Stimulated activated CD8-positive, alpha-beta memory T cell treated with anti-CD3 and anti-CD28 coated beads, Interleukin-15, amount 100 ng/mL, for 4 hours (primary cell): ENCODE measurements at places on chromosomes 7 and 10.

GRCh38 chr10:48336978-48337599 is 30.6 kb downstream of the MAPK8 start:
- no peak for DNase-seq

- DNase-seq: no peak
These were observed 520 bp downstream of the MOSPD3 start for GRCh38 chr7:100612730-100613390.

- peak; percentile 29 for DNase-seq
These were observed at the start of gene CDCA7L for GRCh38 chr7:21945454-21946221. Gene CDCA7L, minus strand, starts transcription at chr7:21945899. Its CDS starts 95 bp downstream, at chr7:21945804.

DNA sequence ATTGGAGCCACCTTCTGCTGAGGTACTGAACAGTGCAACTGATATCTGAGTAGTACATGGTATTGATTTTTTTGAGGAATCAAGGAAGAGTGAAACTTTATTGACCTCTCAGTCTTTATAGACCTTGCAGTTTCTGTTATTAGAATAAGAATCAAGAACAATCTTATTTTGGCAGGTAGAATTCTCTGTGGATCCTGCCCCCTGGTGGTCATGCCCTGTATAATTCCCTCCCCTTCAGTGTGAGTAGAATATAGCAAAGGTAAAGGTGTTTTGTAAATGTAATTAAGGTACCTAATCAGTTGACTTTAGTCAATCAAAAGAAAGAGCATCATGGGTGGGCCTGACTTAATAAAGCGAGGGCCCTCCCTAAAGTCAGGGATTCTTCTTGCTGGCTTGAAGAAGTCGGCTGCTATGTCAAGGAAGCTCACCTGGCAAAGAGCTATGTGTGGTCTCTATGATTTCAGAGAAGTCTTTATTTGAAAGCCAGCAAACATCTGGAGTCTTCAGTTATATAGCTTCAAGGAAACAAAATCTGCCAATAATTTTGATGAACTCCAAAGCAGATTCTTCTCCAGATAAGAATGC is 142.8 kb downstream of the LSM5 start:
- DNase-seq: no peak

GRCh38 chr10:20957744-20958143 is 60.6 kb upstream of the NEBL start:
- no peak for DNase-seq

GRCh38 chr10:82981137-82981723 is 1106.2 kb downstream of the NRG3 start:
- no peak for DNase-seq

GRCh38 chr10:50613150-50613549 is 10.6 kb downstream of the SGMS1 start:
- no peak for DNase-seq

DNA sequence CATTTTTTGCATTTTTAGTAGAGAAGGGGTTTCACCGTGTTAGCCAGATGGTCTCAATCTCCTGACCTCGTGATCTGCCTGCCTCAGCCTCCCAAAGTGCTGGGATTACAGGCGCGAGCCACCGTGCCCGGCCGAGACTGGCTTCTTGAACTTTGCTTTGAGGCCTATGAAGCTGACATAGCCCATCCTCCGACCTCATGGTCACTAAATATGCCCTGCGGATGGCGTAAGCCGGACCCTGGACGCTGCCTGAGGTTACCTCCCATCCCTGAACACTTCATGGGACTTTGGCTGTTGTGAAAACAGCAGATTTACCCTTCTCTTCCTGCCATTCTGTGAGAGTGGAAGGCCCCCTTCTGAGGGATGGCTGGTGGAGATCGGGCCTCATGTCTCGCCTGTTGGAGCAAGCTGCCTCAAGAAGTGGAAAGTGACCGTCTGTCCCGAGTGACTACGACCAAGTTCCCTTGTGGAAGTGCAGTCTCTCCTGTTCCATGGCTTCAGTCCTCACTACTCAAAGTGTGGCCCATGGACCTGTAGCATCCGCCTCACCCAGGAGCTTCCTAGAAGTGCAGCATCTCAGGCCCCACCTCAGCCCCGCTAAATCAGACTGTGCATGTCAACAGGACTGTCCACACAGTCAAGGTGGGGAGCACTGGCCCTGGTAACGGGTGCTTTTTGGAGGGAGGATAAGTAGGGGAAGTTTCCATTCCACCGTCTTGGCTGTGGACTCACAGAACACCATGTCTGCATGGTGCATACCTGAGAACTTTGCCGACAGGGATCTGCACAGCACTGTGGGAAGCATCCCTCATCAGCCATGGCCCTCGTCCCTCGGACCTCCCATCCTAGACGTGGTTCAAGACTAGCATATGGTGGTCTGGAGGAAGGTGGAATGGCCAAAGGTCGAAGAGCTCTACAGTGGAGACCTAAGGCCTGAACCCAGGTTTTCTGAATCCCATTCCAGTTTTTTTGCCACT is 210.5 kb upstream of the SHH start:
- no peak for DNase-seq

GRCh38 chr10:112826018-112826697 is 123.9 kb upstream of the TCF7L2 start:
- no peak for DNase-seq

DNA sequence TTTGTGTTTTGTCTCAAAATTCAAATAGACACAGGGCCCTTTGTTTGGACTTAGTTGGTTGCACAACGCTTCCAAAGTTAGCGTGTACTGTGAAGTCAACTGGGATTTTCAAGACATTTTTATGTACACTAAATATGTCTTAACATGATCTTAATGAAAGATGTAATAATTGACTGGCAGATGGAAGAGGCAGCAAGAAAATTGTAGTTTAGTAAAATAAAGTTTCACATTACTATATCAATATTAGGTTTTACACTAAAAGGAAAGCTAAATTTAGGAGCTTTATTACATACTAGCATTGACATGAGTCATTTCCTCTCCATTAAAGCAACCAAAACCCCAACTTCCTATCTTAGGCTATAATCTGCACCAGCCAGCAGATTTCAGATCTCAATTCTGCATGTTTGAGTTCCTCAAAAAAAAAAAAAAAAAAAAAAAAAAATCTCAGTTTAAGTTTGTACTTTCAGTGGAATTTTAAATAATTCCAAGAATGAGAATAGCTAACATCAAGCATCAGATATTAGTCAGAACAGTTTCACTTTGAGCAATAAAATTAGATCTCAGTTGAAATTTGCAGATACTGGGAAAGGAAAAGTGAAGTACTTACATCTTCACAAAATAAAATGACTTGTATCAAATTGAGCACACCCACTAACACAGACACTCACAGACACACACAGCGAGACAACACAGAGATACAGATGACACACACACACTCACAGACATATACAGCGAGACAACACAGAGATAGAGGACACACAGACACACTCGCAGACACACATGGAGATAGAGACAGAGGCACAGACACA is 346.6 kb upstream of the KLF6 start:
- DNase-seq: no peak

DNA sequence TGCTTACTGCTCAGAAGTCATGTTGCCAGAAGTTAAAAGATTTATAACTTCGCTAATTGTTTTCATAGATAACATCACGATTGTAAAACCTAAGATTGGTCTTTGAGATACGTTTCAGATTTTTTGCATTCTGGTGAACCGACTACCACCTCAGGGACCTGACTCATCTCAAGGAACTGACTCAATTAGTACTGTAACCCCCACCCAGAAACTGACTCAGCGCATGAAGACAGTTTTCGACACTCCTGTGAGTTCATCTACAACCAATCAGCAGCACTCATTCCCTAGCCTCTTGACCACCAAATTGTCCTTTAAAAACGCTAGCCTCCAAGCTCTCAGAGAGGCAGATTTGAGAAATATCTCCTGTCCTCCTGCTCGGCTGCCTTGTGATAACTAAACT is 72.3 kb downstream of the ELMO1 start:
- no peak for DNase-seq

DNA sequence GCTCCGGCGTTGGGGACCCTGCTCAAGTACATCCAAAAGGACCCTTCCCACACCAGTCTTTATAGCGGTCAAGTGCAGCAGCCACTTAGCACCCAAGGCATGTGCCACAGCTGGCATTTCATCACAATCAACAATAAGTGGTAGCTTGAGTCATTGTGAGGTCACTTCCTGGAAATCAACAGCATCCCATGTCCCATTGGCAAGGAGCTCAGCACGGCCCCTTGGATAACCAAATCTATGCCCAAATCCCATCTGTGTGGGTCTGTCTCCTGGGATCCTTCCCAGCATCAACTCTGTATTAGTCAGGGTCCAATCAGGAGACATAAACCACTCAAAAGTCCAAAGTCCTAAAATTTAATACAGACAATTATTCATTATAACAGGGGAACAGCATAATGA is 27.1 kb downstream of the MDH2 start:
- DNase-seq: no peak

DNA sequence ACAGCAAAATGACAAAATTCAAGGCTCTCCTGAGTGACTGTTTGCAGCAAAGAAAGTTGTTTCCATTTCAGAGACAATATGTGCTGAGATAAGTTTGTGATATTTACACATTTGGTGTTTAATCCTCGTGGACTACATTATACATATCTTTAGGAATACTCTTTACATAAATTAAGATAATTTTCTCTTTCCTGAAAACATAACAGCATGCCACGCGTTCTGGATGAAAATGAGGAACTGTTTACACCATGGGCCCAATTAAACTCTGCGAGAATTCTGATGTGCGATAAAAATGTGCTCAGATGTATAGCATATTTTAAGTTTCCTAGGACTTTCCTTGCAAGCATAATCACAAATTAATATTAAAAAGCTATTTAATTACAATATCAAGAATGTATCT is 26.4 kb downstream of the PTPRE start:
- no peak for DNase-seq

- no peak for DNase-seq
These were observed 68.2 kb downstream of the ALOX5 start for GRCh38 chr10:45442251-45442650.

- no peak for DNase-seq
These were observed 333.7 kb downstream of the GFRA1 start for GRCh38 chr10:115939101-115939854.

DNA sequence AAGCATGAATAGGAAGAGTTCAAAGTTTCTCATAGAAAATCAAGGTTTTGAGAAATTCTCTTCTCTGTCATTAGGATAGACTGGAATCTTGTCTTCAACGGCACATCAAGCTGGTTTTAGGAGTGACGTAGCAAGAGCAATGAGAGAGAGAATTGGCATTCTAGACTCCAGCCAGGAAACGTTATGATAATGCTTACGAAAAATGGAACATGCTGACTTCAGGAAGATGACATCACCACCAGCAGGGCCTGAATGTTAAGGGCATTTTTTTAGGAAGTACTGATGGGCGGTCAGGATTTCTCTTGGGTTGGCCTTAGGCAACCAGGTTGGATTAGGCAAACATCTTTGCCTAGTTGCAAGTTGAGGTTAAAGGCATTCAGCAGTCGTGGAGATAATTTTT is 213.2 kb upstream of the CTBP2 start:
- no peak for DNase-seq

DNA sequence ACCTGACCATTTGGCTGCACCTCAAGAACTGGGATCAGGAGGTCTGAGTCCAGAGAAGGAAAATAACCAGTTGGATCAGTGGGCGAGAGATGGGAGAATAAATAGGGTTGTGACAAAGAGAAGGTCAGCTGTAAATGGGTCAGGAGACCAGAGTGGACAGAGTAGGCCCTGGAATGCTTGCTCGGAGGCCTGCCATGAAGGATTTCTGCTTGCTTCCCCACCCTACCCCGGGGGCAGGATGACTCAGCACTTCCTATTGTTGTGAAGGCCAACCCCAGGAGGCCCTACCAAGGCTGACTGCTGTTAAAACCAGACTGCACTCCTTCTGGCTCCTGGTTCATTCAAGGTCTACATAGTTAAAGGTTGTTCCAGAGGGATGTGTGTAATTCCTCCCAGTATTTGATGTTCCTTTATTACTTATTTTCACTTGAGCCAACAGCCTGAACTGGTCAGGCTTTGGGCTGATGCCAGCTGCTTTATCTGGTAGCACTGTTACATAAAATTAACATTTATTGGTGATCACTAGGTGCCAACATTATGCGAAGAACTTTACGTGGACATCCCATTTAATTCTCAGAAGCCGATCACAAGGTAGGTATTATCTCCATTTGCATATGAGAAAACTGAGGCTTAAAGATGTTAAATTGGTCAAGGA is 27.3 kb upstream of the IFRD1 start:
- no peak for DNase-seq

DNA sequence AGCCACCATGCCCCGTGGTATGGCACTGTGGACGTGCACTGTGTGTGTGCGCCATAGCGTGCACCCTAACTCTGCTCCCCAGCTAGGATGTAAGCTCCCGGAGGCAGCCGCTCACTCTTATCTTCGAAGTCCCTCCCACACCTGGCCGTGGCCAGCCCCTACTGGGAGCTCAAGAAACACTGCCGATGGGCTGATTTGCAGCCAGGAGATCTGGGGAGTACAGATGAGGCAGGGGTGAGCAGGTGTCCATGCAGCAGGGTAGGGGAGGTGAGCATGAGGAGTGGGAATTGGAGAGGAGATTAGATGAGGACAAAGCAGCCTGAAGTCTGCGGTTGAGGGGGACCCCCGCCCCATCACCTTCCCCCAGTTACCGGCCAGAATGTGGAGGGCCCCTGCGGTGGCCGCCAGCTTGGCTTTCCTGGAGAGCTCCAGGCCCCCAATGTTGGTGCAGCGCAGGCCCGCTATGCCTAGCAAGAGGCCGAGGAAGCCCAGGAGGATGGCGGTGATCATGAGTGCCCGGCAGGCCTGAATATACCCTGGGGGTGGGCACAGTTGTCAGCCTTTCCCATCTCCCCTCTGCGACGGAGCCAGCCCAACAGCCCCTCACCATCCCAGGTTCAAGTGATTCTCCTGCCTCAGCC is 3.6 kb downstream of the CLDN15 start:
- DNase-seq: no peak

DNA sequence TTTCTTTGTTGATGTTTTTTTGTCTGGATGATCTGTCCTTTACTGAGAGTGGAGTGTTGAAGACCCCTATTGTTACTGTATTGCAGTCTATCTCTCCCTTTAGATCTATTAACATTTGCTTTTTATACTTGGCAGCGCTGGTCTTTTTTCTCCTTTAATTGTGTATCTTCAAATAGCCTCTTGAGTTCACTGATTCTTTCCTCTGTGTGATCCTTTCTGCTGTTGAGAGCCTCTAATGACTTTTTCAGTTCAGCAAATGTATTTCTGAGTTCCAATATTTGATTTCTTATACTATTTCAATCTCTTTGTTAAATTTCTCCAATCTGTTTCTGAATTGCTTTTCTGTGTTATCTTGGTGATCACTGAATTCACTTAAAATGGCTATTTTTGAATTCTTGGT is 15.4 kb downstream of the R3HCC1L start:
- DNase-seq: no peak

GRCh38 chr10:78551184-78552005 is 517.4 kb upstream of the ZMIZ1 start:
- no peak for DNase-seq
